HCT116 (cell line): ENCODE measurements at places on chromosomes 5 and 9.

DNA sequence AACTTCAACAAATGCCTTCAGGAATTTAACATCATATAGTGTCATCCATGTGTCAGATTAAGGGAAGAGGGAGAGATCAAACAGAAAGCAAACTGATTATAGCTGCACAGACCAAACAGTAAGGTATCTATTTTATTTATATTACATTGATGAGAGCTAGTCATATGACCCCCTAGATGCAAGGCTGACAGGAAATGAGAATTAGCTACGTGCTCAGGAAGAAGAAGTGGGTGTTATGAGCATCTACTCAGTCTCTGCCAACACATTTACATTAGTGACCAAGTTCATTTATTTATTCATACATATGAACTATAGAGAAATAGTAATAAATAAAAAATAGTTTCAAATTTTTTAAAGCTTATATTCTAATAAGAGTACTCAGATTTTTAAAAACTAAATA is 787.3 kb downstream of the KCTD16 start:
- DNase-seq = no peak

DNA sequence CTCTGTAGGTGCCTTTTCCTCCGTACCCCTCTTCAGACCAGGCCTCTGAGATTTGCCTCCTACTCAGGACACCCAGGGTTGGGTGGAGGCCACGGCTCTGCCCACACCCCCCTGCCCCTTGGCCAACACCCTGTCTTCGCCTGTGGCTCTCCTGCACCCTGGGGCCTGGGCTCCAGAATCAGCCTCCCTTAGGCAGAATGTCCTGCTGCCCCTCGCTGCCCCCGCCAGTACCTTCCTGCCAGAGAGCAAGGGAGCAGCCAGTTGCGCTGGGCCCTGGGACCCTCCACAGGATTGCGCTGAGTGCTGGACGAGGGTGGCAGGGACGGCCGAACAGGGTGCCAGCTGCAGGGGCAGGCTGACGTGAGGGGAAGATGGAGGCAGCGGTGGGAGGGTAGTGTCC is 53.5 kb downstream of the COL5A1 start:
- DNase-seq = no peak

DNA sequence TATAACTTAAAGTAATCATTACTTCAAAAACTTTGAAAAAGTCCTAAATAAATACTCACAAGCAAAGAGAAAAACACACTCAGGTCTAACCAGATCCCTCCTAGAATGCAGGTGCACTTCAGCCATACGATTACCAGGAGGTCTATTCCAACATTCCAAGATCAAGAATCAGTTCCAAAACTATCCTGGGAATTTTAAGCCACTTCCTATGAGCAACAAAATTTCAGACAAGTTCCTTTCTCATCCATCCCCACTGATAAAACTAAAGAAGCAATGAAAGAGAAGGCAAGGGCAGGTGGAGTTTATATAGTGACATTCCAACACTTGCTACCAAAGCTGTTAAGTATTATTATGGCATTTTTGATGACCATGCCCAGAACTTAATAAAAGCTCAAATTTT is 29.6 kb downstream of the MLLT3 start:
- DNase-seq = no peak

DNA sequence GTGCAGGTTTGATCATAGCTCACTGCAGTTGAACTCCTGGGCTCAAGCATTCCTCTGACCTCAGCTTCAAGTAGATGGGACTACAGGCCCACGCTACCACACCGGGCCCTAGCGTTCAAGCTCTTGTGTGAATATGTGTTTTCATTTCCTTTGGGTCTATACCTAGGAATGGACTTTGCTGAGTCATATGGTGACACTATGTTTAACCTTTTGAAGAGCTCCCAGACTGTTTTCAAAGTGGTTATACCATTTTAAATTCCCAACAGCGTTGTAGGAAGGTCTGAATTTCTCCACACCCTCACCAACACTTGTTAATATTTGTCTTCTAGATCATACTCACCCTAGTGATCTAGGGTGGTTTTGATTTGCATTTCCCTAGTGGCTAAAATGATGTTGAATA is 33.5 kb downstream of the FAF2 start:
- no peak for DNase-seq

- DNase-seq = no peak
Observed at GRCh38 chr9:8800196-8800595, 1000.6 kb upstream of the DMAC1 start.

- DNase-seq = peak; percentile 48
Observed at GRCh38 chr5:123209502-123210027, 120.5 kb downstream of the PRDM6 start.

DNA sequence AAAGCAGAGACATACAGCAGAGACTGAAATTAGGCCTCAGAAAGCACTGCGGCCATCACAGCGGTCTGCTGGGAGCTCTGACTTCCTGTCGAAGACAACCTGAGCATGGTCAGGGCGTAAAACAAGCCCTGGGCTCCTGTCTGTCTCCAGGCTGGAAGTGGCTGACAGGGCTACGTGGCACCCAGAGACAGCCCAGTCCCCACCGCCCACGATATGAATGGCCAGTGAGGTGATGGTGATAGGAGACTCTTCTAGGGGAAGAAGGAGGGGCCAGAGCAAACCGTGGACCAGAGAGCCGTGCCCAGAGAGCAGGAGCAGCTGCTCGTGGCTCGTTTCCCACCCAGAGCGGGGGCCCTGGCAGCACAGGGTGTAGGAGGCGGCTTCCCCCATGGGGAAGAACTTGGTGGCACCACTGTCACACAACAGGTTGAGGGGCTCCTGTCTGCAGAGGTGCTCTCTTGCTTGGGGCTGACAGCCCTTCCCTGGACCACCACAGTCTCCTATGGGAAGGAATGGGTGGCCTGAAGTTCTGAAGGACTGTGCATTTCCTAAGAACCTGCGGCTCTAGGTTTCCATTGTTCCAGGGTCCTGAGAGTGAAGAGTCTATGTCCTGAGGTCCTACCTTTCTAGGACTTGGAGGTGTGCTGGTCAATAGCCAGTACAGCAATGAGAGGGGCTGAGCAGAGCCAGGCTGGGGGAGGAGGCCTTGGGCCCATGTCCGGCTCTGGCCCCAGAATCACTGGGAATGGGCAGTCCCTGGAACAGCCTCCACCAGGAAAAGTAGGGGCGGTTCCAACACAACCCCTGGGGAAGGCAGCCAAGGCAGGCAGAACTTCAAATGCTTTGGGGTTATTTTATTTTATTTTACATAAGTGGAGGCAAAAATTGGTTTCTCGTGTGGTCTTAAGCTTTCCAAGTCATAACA is 56.4 kb downstream of the BARX1 start:
- no peak for DNase-seq

- no peak for DNase-seq
Observed at GRCh38 chr9:75033791-75034473, 5.8 kb upstream of the CARNMT1 start.

GRCh38 chr9:112743216-112743836 is 7.2 kb upstream of the SNX30 start:
- no peak for DNase-seq

DNA sequence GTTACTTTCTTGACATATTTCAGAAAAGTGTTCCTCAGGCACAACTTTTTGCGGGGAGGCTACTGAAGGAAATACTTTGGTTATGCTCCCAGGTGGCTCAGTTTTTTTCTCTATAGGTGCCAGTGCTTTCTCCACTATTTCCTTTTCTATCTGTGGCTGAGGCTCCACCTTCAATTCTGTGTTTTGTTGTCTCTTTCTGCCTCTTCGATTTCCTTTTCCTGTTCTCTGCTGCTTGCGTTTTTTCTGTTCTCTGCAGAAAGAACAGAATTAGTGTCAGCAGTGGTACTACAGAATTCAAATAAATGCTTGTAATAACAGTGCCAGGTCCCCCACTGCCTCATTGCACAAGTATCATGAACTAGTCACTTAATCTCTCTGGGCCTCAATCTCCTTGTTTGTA is 7.0 kb downstream of the HEMGN start:
- DNase-seq = no peak

DNA sequence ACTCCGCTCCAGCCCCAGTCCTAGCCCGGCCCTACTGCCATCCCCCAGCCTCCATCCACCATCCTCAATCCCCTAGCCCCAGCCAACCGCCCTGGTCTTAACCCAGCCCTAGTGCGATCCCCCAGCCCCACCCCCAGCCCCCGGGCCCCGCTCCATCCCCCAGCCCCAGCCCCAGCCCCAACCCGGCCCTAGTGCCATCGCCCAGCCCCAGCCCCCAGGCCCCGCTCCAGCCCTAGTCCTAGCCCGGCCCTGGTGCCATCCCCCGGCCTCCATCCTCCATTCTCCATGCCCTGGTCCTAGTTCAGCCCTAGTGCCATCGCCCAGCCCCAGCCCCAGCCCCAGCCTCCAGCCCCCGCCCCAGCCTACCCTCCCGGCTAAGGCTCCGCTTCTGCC is 398 bp downstream of the TOR1A start:
- no peak for DNase-seq

GRCh38 chr9:113786071-113786470 is 90.0 kb upstream of the ZNF618 start:
- no peak for DNase-seq

DNA sequence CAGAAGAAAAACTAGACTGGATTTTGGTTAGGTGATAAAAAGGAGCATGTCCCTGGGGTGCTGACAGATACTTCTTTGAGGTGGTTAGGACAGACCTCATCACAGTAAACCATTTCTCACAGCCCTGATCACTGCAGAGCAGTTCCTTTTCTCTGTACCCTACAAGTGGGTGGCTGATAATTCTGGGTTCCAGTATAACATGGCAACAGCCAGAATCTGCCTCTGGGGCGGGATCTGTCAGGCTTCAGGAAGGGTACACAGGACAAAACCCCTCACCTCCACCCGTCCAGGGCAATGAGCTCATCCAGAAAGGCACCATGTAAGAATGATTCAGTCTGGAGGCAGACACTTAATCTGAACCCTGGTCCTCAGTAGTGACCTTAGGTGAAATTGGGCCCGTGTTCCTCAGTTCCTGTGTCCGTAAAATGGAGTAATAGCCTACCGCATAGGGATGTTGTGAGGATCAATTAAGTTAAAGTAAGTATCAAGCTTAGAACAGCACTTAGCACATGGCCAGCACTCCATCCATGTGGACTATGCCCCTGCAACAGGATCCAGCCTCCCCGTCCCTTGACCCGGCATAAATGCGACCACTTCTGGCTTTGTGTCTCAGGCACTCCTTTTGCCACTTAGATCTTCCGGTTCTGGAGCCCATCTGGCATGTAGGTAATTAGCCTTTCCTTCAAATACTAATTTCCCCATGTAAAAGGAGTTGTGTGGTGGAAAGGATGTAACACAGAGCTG is 129.2 kb downstream of the LHFPL2 start:
- DNase-seq = no peak

DNA sequence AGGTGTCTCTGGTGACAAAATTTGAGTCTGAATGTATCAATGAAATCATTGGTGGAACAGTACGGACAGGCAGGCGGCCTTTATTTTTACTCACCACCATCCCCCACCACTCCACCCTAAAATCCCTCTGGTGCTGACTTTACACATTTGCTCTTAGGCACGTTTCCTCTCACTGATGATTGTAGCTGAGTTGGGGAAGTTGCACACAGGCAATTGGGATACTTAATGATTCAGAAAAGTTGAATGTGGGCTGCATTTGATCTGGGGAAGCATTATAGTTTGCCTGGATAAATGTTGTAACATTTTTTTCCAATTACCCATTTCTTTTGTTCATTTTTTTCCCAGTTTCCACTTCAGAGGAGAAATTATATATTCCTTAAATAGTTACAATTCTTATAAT is 658.4 kb downstream of the TLR4 start:
- DNase-seq = no peak

- DNase-seq = no peak
Observed at GRCh38 chr9:94289691-94290090, 30.6 kb downstream of the ZNF169 start.

DNA sequence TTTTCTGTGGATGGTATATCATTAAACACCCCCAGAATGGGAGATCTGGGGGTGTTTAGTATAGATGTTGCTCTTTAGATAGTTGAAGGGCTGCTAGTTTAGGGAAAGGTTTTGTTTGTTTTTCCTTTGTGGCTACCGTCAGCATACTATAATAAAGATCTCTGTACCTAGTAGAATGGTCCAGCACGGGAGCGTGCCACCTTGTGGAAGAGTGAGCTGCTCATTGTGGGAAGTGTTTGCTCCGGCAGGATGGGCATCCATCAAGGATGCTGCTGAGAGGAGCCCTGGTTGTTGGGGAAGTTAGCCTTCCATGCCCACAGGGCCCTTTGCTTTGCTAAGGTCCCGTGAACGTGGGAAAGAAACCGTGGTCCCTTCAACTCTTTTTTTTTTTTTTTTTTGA is 113.1 kb downstream of the LIFR start:
- DNase-seq = no peak

GRCh38 chr5:38848637-38849036 is 2.8 kb downstream of the OSMR start:
- no peak for DNase-seq

GRCh38 chr9:33196736-33197135 is 29.6 kb upstream of the B4GALT1 start:
- DNase-seq = no peak

GRCh38 chr5:167513381-167513780 is 778.1 kb upstream of the WWC1 start:
- no peak for DNase-seq

GRCh38 chr5:1105350-1106265 is 6.3 kb downstream of the SLC12A7 start:
- no peak for DNase-seq

- no peak for DNase-seq
Observed at GRCh38 chr5:122773619-122774018, 1.3 kb upstream of the SNX2 start.

DNA sequence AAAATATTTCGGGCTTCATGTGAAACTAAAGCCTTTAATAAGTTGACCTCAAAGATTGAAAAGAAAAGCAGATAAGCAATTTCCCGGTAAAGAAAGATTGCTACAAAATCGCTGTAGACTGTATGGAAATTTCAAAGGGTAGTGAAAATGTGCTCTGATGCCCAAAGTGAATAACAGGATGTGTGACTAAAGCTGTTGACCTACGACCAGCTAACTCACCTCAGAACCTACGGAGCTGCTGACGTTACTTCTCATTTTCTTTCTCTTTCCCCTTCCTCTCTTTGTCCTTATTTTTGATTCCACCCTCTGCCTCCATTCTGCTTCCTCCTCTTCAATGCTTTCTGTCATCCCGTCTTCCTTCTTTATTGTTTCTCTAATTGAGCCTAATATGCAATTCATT is 103.2 kb downstream of the PDE4D start:
- no peak for DNase-seq

DNA sequence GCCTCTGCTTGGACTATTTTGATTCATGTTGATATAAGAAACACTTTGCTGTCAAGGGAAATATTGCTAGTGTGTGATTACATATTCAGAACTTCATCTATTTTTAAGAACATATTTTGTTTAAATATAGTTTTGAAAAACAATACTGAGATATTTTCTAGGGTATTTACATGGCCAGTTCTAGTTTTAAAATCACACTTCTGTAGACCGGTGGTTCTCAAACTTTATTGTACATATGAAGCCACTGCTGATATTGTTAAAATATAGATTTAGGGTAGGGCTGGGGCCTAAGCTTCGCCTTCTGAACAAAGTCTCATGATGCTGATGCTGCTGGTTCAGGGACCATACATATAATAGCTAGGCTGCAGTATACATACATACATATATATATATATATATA is 1000.0 kb downstream of the PTPRD start:
- DNase-seq = no peak
